ENCODE measurements at places on chromosomes 7 and 10.

GRCh38 chr7:71625545-71625944, 493.6 kb downstream of the GALNT17 start:
- no peaks in the 10 kb centered on the region for H3K4me1 ChIP-seq
- DNase-seq, result no peak
- H3K36me3 ChIP-seq, result no peaks in the 10 kb centered on the region
- H3K27me3 ChIP-seq, result no peaks in the 10 kb centered on the region
- H3K4me3 ChIP-seq, result no peak overlapping the region

GRCh38 chr10:69558559-69558958, 14.7 kb downstream of the NEUROG3 start:
- H3K36me3 ChIP-seq, result no peaks in the 10 kb centered on the region
- H3K27me3 ChIP-seq, result peaks cover 6% of the 10 kb centered on the region
- peaks cover 11% of the 10 kb centered on the region for H3K4me1 ChIP-seq
- H3K27ac ChIP-seq, result no peak overlapping the region

GRCh38 chr10:59674215-59674836, 35.3 kb downstream of the SLC16A9 start:
- H3K27me3 ChIP-seq, result peaks cover 12% of the 10 kb centered on the region
- H3K4me1 ChIP-seq, result peaks cover 3% of the 10 kb centered on the region
- DNase-seq, result no peak
- no peak overlapping the region for H3K27ac ChIP-seq
- no peak overlapping the region for H3K4me3 ChIP-seq

GRCh38 chr10:91103384-91104192, 116.9 kb upstream of the PCGF5 start:
- no peak overlapping the region for H3K27ac ChIP-seq
- no peak overlapping the region for H3K4me3 ChIP-seq
- no peaks in the 10 kb centered on the region for H3K36me3 ChIP-seq
- no peak for DNase-seq

GRCh38 chr7:47358357-47358756, 223.6 kb downstream of the TNS3 start:
- no peak overlapping the region for H3K4me3 ChIP-seq
- H3K36me3 ChIP-seq, result no peaks in the 10 kb centered on the region
- no peaks in the 10 kb centered on the region for H3K27me3 ChIP-seq

DNA sequence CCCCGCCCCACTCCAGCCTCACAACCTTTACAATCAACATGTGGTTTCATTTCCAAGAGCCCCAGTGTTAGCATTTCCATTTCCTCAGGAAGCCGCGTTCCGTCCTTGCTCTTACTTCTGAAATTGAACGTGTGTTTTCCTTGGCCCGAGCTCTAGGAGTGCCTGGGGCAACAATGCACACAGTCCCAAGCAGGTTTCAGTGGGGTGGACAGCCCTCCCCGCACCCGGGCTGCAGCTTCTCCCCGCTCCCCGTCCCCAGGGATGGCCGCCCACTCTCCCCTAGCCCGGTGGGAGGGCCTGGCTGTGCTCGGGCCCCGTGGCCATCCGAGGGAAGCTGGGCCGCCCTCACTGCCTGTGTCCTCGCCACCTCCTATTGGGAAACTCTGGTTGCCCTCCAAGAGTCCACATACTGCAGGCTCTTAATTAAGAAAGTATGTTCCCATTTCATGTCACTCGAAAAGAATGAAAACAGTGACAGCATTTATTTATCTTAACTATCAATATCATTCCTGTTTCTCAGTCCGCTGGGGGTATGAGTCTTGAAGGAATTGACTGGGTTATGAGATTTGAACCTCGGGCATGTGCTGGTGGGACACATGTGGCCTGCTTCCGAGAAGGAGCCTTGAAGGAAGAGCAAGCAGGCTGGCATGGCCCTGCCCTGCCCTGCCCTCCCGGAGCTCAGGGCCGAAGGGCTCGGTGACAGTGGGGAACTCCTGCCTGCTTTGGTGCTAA, 163.8 kb downstream of the GRK5 start:
- no peak overlapping the region for H3K27ac ChIP-seq
- H3K36me3 ChIP-seq, result peaks cover 3% of the 10 kb centered on the region
- H3K4me3 ChIP-seq, result no peak overlapping the region
- DNase-seq, result no peak

DNA sequence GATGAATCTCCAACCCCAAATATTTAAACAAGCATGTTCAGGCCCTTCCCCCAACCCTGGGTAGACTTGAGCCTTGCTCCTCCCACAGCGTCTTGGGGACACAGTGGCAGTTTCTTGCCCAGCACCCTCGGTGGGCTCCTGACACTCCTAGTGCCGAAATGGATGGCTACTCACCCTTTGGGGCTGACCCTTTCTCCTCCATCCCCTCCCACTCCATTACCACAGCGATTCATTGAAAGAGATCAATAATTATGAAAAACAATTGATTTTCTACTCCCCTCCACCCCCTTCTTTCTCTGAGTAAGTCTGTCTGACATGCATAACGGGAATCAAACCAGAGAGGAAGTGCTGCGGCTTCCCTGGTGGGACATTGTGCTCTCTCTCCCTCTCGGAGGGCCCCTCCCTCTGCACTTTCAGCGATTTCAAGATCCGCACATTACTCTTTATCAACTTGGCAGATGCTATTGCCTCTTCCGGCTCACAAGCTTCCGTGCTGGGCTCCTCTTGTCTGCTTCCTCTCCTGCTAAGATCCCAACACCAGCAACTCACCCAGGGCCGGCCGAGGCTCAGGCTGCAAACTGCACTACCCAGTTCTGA, 79.0 kb upstream of the PLXNA4 start:
- no peaks in the 10 kb centered on the region for H3K36me3 ChIP-seq
- H3K27me3 ChIP-seq, result no peaks in the 10 kb centered on the region
- H3K4me3 ChIP-seq, result peak overlapping the region; percentile 60
- peaks cover 48% of the 10 kb centered on the region for H3K4me1 ChIP-seq

GRCh38 chr7:29146888-29147609, 712 bp upstream of the CPVL start:
- peaks cover 37% of the 10 kb centered on the region for H3K27me3 ChIP-seq
- H3K36me3 ChIP-seq, result no peaks in the 10 kb centered on the region

- no peak overlapping the region for H3K4me3 ChIP-seq
- DNase-seq, result no peak
- H3K36me3 ChIP-seq, result peaks cover 9% of the 10 kb centered on the region
- H3K4me1 ChIP-seq, result peaks cover 21% of the 10 kb centered on the region
These were observed 19.1 kb downstream of the LMTK2 start for GRCh38 chr7:98125759-98126158.

DNA sequence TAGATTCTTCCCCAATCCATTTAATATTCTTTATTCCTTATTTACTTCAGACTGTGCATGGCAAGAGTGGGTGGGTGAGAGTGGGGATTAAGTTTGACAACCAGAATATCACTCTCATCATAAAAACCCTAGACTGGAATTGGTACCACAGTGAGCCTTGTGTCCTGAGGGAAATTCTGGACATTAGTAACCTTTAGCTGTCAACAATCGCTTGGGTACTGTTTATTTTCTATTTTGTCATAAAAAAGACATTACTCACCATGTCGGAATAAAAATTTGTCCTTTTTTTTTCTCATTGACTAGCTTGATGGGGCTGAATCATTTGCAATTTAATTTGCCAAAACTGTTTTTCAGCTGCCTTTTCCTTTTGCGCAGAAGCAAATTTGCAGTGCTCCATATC, 176.1 kb upstream of the SEMA3C start:
- no peaks in the 10 kb centered on the region for H3K36me3 ChIP-seq
- H3K4me1 ChIP-seq, result no peaks in the 10 kb centered on the region
- no peak overlapping the region for H3K27ac ChIP-seq
- no peak for DNase-seq
- no peak overlapping the region for H3K4me3 ChIP-seq

GRCh38 chr10:21498377-21498776, 27.1 kb downstream of the SKIDA1 start:
- H3K4me3 ChIP-seq, result no peak overlapping the region
- H3K27me3 ChIP-seq, result peaks cover 58% of the 10 kb centered on the region
- peaks cover 14% of the 10 kb centered on the region for H3K4me1 ChIP-seq
- H3K27ac ChIP-seq, result no peak overlapping the region
- no peak for DNase-seq
- H3K36me3 ChIP-seq, result no peaks in the 10 kb centered on the region

GRCh38 chr10:114548662-114549061, 109.4 kb downstream of the ABLIM1 start:
- DNase-seq, result peak; percentile 49
- no peak overlapping the region for H3K27ac ChIP-seq
- no peaks in the 10 kb centered on the region for H3K36me3 ChIP-seq
- H3K4me3 ChIP-seq, result no peak overlapping the region
- H3K4me1 ChIP-seq, result peaks cover 42% of the 10 kb centered on the region
- no peaks in the 10 kb centered on the region for H3K27me3 ChIP-seq

DNA sequence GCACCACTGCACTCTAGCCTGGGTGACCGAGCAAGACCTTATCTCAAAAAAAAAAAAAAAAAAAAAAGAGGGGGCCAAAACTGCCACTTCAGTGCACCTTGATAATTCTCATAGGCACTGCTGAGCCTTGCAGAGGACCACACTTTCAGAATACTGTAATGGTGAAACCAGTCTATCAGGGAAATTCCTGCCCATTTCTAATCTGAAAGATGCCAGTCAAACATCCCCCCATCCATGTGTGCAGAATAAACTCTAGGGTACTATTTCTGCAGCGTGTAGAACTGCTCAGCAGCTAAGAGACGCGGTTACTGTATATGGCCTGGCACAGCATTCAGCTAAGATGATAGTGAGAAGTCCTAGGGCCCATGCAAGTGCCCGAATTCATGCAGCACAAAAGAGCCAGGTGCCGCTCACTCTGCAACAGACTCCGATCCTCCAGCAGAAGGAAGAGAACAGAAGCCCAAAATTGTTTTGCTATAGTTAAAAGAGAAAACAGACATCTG, 286.8 kb upstream of the KLF14 start:
- no peak for DNase-seq
- peaks cover 78% of the 10 kb centered on the region for H3K4me1 ChIP-seq
- H3K27ac ChIP-seq, result peak overlapping the region; percentile 59
- H3K36me3 ChIP-seq, result peaks cover 25% of the 10 kb centered on the region
- H3K4me3 ChIP-seq, result peak overlapping the region; percentile 33
- H3K27me3 ChIP-seq, result no peaks in the 10 kb centered on the region

DNA sequence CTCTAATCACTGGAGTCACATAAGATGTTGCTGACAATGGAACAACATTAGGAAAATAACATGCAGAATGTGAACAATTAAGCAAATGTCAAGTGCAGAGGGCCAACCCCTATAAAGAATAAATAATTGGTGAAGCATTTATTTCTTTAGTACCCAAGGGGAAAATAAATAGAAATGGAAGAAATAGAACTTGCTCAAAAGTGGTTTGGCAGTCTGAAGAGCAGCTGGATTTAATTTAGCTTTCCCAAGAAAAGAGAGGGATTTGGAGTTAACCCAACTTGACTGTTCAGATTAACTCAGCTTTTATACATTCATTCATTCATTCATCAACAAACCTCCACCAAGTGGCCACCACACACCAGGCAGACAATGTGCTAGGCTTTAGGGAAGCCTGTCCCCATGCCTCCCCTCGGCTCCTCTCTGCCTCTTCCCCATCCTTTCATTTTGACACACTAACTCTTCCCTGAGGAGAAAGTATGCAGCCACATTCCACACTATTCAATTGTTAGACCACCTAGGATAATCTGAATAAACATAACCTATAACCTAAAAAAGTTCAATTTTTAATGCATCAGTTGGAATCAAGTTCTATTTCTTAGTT, 295.5 kb downstream of the AHR start:
- no peak overlapping the region for H3K27ac ChIP-seq
- no peaks in the 10 kb centered on the region for H3K36me3 ChIP-seq
- no peak overlapping the region for H3K4me3 ChIP-seq
- DNase-seq, result no peak
- H3K4me1 ChIP-seq, result no peaks in the 10 kb centered on the region
- H3K27me3 ChIP-seq, result peaks cover 9% of the 10 kb centered on the region

DNA sequence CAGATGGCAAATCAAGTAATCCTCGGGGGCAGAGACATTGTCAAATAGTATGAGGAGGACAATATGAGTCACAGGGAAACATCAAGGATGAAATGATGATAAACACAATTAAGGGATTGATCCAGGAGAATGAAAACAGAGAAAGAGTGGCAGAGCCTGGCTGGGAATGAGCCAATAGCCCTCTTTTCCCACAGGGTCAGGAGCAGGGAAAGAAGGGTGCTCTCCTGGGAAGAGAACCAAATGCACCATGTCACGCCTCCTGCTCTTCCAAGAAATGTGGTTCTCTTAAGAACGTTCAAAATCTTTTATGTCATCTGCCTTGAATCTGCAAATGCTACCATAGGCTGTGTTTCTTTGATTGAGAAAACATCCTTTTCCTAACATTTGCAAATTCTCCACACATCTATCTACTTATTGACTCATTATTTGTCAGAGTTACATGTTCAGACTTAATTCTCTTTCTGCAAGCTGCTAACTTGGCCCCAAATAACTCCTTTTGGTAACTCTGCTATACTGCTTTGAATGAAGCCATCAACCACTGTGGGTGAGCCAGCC, 50.6 kb downstream of the HIPK2 start:
- H3K36me3 ChIP-seq, result peaks cover 3% of the 10 kb centered on the region
- peaks cover 49% of the 10 kb centered on the region for H3K4me1 ChIP-seq
- no peak for DNase-seq
- no peaks in the 10 kb centered on the region for H3K27me3 ChIP-seq
- no peak overlapping the region for H3K27ac ChIP-seq

DNA sequence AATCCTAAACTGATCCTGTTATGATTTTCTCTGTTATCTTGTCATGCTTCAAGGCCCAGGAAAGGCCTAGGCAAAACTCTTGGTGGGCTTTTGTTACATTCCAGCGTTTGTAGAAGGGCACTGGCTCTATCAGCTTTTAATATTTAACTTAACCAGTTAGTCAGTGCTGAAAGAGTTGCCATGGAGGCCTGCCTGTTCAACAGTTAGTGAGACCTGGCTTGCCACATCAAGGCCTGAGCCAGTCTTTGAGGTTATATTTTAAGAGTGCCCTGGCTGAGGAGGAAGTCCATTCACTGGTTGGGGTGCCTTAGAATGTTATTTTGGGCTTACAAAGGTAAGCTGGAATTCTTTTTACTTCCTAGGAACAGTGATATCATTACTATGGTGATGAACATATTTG, 144.1 kb upstream of the NRG3 start:
- no peak for DNase-seq
- H3K36me3 ChIP-seq, result no peaks in the 10 kb centered on the region
- H3K4me1 ChIP-seq, result peaks cover 9% of the 10 kb centered on the region
- H3K27ac ChIP-seq, result no peak overlapping the region

DNA sequence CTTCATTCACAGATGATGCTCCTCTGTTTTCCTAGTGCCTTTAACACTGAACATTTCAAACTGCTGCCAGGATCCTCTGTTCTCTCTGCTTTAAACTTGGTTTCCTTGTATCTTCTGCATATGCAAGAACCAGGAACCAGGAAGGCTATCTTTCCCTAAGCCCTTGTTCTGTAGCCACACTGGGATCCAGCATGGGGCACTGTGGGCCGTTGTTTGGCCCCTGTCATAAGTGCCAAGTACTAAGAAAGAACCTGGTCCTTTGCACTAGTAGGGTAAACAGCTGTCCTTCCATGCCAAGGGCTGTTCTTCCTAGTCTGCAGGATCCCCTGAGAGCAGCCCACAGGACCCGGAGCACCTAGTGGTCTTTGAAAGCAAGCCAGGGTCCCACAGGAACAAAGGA, 49.0 kb upstream of the TRIM8 start:
- DNase-seq, result no peak
- no peak overlapping the region for H3K27ac ChIP-seq
- H3K36me3 ChIP-seq, result no peaks in the 10 kb centered on the region
- H3K4me1 ChIP-seq, result no peaks in the 10 kb centered on the region
- H3K4me3 ChIP-seq, result no peak overlapping the region

Measured in activated naive CD4-positive, alpha-beta T cell treated with anti-CD3 and anti-CD28 coated beads for 36 hours (primary cell).